Activated CD4-positive, alpha-beta T cell treated with anti-CD3 and anti-CD28 coated beads for 36 hours (primary cell): ENCODE measurements at places on chromosomes 5 and 9.
A peak's percentile ranks its signal among the peaks of the same experiment; 100 is the strongest.

DNA sequence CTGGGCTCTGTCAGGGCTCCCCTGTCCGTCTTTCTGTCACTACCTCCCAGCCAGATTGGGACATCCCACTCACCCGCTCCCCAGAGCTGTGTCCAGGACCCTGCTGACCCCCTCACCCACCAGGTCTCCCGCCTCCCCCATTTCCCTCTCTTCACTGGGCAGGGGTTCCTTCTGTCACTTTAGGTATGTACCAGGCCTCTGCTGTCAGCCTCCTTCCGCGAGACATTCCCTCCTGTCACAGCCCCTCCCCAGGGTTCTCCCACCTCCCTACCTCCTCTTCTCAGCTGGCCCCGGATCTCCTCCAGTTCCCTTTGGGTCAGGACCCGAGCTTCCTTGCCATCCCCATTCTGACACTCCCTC is 488 bp downstream of the POLR1E start:
- no peak for DNase-seq

- no peak for DNase-seq
Observed at GRCh38 chr5:36373527-36374086, 71.9 kb upstream of the RANBP3L start.

DNA sequence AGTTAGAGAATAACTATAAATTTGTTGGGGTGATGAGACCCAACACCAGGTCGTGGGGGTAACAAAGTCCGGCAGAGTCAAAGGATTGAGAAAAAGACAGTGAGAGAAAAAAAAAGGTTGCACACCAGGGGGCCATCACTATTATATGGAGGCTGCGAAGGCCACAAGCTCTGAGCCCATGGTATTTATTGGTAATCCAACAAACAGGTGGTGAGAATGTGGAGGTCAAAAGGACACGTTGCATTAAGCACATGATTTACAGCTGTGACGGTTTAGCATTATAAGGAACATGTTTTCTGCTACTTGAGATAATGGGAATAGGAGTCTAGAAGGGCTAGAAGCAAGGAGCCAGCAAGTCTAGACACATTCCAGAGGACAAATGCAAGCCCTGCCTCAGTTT is 2202.2 kb upstream of the C9orf72 start:
- no peak for DNase-seq

DNA sequence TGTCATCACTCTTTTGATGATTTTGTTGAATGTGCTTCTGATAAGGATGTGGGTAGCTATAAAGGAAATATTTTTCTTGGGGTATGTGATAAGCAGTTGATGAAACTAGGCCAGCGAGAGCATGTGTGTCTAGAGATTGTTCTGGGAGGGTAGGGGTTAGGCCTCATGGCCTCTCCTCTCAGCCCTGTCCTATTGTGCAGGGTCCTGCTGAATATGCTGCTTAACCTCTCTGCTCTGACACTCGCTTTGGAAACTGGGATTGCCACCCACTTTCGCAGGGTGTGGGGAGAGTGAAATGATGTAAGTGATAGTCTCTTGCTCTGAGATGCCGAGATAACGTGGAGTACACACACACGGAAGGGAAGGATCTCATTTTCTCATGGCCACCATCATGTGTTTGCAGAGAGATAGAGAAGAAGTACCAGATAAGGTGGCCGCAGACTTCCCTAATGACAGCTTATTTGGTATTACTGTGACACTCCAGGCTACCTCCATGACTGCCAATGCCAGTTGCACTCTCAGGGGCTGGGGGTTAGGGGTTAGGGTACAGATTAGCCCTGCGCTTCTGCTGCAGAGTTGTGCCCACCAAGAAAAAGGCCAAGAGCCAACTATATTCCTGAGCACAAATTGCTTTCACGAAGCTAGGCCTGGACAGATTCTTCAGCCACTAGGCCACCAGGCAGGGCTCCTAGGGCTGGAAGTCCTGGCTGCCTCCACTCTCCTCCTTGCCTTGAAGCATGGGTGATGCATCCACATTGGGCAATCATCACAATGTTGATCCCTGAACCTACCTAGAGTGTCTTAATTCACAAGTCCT is 25.2 kb upstream of the TNFAIP8 start:
- peak; percentile 70 for DNase-seq

DNA sequence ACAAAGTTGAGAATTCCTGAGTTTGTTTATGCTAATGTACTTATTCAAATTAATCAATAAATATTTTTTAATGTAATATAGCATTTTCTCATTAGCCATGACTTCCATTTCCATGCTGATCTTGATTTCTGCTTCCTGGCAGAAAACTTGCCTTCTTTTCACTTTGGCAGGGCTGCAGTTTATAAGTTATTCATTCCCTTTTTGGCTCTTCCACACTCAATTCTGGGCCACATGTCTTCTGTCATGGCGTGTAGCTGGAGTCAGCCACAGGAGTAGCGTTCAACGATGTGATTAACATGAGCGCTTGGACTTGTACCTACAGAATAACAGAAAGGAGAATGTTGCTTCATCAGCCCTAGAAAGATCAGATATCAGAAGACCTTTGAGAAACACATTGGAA is 172.9 kb downstream of the CFAP90 start:
- DNase-seq: no peak

GRCh38 chr9:127796225-127796813 is 6.4 kb upstream of the FPGS start:
- DNase-seq: no peak

DNA sequence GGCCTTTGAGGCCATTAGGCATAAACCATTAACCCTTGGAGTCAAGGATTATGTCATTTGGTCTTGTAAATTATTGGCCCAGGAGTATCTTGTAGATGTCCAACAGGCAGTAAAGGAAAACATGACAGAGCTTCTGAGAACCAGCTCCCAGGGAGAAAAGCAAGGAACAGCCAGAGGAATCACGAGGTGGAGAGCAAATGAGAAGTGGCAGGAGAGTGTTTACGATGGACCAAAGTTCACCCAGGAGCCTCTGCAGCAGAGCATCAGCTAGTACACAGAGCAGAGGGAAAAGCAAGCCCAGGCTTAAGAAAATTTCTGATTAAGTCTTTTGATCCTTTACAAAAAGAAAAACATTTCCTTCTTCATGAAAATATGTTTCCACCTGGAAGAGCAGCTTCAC is 206.2 kb downstream of the NDUFS4 start:
- DNase-seq: no peak

GRCh38 chr5:159199780-159200179 is 9.6 kb downstream of the RNF145 start:
- DNase-seq: no peak

- no peak for DNase-seq
Observed at GRCh38 chr9:78892182-78892581, 595.3 kb downstream of the PSAT1 start.
